Right renal cortex interstitium (tissue), 3 donors: ENCODE measurements at places on chromosomes 6 and 20. TPM values are rescaled to one million over a fixed set of nuclear protein-coding genes. Genes with fewer than 3 reads are reported as not detected.

RNF182 gene
- 3.2 TPM for polyA plus RNA-seq

GRCh38 chr6:64838726-64839125, 868.3 kb downstream of the EYS start:
- DNase-seq: no peak

- no peak for DNase-seq
These were observed 154.0 kb downstream of the MBOAT1 start for GRCh38 chr6:20058121-20058905.

DNA sequence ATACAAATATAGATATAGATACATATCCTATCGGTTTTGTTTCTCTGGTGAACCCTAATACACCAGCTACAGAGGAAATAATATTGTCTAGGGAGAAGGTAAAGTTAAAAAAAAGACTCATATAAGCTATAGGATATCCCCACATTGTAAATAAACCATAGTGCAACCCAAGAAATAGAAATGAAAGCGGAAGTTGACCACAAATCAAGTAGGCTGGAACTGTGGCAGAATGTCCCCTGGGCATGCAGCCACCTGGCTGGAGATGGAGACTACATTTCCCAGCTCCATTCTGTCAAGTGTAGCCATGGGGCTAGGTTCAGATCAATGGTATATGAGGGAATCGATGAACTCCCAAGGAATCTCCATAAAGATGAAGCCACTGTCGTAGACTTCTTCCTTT, 70.1 kb upstream of the RPS6KA2 start:
- DNase-seq: no peak

- no peak for DNase-seq
These were observed 158.0 kb upstream of the SHLD1 start for GRCh38 chr20:5592165-5592564.

DNA sequence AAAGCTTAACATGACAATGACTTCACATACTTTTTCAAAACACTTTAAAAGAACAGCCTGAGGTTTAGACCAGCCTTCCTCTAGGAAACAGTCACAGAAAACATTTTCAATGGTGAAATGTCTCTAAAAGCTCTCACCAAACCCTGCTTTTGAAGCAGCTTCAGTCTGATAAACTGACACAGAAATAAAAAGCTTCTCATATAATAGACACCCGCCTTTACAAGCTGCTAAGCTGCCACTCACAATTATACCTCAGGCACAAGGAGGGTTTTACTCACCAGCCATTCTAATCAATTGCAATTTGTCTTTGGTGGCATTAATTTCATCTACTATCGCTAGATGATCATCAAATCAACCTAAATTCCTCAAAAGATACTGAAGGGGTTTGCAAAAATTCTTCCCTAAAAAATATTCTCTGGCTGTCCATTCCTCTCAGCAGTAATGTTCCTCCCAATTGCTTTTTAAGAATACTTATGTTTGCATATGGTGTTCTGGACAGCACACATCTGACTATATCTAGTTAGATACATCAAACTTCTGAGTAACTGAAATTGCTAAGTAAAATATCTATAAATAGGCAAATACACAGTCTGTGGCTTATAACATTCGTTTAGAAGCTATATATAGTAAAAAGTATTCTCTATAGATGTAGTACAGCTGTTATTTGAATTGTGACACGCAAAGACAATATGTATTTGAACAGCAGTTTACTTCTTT, 29.4 kb downstream of the KIF13A start:
- DNase-seq: no peak

DNA sequence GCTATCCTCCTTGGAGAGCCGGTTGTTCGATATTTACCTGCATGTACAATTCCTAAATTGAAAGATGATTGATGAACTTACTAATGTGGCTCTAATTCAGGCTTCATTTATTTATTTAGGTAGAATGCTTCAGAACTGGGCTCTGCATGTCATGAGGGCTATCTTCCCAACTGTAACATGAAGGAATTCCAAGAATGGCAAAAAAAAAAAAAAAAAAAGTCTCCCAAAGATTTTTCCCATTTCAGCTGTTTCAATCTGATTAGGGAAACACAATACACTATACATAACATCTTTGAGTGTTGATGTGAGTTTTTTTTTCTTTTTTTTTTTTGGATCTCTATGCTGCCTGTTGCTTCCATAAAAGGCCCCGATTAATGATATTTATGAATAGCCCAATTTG, 120.1 kb upstream of the SHLD1 start:
- no peak for DNase-seq
